ENCODE measurements at places on chromosomes 16 and 17.

DNA sequence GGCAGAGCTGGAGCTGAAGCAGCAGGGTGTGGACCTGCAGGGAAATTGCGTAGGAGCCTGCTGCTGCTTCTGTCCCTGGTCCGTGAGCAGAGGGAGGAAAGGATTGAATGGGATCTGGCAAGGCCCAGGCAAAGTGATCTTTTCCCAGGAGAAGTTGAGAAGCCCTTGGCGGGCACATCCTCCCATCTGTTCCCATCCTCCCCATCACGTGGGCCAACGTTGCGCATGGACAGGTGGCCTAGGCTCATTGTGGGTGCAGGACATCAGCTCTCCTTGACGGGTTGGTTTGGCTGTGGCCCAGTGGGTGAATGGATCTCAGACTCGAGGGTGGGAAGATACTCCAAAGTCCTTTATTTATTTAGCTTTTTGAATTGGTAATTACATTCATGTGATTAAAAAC lies 29.4 kb upstream of the POLR3E start:
- DNase-seq = no peak

DNA sequence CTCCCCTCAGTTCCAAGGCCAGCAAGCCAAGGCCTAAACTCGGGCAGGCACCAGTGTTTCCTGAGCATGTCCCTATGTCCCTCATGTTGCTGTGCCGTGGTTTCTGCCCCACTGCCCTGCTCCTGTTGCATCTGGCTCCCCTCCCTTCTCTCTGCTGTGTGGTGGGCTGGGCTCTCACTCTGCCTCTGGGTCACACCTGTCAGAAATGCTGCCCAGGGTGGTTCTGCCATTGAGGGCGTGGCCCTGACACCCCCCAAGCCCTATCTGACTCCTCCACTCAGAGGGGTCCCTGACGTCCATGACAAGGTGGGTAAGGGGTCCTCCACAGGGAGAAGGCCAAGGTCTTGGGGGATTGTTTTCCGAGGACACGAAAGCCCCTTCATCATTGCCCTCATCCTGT lies 9.2 kb upstream of the ITGA3 start:
- DNase-seq = no peak

- no peak for DNase-seq
Observed at GRCh38 chr17:72456075-72456474, 335.3 kb downstream of the SOX9 start.

DNA sequence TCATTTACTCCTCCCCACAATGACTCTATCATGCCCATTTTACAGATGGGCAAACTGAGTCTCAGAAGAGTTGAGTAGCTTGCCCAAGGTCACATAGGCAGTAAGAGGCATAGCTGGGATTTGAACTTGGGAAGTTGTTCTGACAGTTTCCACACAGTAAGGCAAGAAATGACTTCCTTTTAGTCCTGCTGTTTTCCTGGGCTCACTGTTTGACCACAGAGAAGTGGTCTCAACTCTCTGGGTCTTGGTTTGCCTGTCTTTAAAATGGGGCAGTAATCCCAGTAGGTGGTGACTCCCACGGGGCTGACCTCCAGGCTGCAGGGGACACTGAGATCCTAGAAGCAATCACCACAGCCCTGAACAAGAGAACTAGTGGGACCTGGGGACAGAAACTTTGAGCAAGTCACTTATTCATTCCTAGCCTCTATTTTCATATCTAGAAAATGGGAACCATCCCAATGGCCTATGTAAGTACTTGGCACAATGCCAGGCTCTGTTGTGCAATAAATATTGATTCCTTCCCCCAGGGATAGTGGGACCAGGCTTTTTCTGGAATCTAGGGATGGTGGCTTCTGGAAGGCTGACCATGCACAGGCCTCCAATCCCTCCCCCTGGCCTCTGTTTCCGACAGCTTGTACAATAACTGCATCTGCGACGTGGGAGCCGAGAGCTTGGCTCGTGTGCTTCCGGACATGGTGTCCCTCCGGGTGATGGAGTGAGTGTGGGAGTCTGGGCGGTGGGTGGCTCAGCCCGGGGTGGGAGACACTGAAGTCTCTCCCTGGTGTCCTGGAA lies 20.5 kb downstream of the DEXI start:
- no peak for DNase-seq

GRCh38 chr17:75829747-75830146 lies 14.5 kb downstream of the UNC13D start:
- DNase-seq = no peak

- no peak for DNase-seq
Observed at GRCh38 chr16:75252946-75253911, 1.8 kb upstream of the BCAR1 start.

- no peak for DNase-seq
Observed at GRCh38 chr17:17740615-17741348, 59.5 kb downstream of the RAI1 start.

- DNase-seq = no peak
Observed at GRCh38 chr17:17902376-17902775, 65.6 kb upstream of the SREBF1 start.

DNA sequence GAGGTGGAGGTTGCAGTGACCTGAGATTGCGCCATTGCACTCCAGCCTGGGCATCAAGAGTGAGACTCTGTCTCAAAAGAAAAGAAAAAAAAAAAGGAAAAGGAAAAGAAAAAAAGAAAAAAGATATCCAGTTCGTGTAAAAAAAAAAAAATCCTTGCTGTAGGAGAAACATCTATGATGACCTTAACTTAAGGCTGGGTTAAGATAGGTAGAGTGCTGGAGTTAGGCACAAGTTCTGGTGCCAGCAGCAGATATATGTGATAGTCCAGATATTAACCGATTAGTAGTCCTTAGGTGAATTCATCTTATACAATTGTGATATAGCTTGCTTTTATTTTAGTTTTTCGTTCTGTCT lies 17.2 kb downstream of the PSMD11 start:
- no peak for DNase-seq

GRCh38 chr16:4944333-4945281 lies 7.7 kb upstream of the PPL start:
- DNase-seq = no peak

- DNase-seq = no peak
Observed at GRCh38 chr16:69301861-69302260, 9.3 kb upstream of the VPS4A start.

DNA sequence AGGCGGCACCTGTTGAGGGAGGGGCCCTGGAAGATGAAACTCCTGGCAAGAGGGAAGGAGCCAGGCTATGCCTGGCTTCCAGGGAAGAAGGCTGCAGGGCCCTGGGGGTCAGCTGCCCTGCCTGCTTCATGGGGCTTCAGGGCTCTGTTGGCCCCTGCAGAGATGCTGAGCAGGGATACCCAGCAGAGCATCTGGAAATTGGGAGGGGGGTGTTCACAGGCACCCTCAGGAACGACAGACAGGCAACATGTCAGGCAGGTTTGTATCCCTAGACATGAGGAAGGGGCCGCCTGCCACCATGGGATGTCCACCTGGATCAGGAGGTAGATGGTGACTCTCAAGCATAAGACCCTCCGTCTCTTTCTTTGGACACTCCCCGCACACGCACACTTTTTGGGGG lies 13.8 kb upstream of the ZNF423 start:
- DNase-seq = no peak

DNA sequence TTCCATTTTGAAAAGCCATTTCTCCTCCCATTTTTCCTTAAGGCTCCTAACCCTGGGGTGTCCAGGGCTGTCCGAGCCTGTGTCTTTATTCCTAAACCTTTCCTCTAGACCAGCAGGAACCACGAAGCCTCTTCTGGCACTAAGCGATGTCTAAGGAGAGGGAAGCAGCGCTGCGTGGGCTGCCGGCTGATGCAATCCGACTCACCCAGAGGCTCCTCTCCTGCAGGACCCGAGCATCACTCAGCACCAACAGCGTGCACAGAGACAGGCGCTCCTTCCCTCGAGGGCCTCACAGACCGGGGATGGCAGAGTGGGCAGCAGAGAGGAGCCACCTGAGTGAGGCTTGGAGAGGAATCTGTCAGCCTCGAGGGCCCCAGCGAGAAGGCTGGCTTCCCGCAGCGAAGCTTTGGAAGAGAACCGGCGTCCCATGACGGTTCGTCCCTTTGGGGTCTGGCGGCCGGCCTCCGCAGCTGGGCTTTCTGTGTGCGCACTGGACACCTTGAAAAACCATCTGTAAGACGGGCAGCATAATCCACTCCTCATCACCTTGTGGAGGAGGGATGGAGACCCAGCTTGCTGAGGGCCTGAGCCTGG lies 174.3 kb downstream of the FOXL1 start:
- DNase-seq = no peak

DNA sequence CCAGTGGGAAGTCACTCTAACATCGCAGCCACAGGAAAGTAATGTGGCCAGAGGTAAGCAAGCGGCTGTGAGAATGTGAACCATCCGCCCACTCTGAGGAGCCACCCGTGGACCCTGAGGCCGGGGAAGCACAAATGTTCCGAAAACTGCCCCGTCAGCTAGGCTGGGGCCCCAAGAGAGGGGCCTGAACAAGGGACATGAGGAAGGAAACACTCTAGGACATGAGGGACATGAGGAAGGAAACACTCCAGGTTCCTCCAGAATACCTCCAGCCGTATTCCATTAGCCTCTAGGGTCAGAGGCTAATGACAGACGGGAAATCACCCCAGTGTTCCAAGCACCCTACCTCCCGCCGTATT lies 317 bp downstream of the TEFM start:
- no peak for DNase-seq

DNA sequence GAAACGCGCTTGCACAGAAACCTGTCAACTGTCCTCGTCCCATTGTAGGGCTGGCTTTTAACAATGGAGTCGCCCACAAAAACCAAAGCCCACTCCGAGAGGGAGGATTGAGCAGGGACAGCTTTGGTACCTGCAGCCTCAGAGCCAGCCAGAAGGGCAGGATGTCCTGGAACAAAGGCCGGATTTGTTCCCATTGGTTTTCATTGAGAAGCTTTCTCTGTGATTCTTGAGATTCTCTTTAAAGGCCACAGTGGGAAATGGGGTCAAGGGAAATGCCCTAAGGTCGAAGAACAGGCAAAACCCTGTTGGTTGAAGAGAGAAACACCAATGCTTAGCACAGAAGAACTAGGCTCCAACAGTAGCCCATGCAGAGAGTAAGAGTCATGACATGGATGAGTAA lies 65.4 kb downstream of the C16orf78 start:
- DNase-seq = no peak
